ENCODE measurements at places on chromosomes 1 and 21.

DNA sequence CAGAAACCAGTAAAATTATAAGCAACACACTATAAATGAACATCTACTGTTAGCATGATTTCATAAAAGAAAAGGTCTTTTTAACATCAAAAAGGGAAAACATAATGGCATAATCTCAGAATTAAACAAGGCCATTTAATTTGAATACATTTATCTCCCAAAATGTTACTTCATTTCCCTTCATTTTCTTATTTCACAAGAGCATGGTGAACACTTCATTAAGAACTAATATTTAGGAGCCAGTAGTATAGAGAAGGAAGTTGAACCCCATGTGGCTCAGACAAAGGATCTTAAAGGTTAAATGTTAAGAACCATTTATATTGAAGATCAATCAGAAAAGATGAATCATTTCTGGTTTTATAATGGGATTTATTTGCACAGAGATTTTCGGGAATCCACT lies 981.7 kb downstream of the TTLL7 start:
- DNase-seq, result no peak

DNA sequence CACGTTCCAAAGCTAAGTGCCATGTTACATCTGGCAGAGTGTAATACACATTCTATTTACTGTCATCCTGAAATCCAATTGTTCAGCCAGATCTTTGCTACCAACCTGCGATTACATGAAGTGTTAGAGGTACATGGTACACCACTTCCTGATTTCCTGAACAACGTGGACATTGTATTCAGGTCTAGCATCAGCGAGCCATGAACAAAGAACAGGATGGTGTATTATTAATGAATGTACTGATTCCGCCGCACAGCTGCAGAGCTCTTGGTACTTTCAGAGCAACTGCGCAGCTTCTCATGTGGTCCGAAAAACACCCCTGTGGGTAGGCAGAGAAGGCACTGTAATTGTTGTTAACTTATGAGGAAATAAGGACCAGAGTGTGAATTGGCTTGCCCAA lies 511.4 kb downstream of the AJAP1 start:
- DNase-seq, result no peak

- no peak for DNase-seq
These were observed 22.6 kb upstream of the UAP1 start for GRCh38 chr1:162538815-162539431.

GRCh38 chr1:108190686-108191416 lies 9.3 kb downstream of the SLC25A24 start:
- DNase-seq, result no peak

GRCh38 chr1:224726441-224727182 lies 110.5 kb downstream of the CNIH3 start:
- DNase-seq, result no peak

DNA sequence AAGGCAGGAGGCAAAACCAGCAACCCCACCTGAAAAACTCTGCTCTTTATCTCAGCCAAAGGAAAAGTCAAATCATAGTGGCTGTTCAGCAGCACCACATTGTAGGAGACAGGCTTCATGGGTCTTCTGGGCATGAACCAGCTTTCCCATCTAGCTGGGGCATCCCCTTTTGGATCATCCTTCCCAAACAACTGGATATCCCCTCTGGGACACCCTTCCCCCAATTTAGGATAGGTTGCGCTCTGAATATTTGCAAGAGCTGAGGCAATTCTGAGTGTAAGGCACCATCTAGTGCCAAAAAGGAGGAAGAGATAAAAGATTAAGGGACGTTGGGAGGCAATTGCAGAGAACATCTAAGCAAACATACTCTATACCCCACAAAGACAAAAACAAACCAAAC lies 295.8 kb downstream of the MATN1 start:
- no peak for DNase-seq

DNA sequence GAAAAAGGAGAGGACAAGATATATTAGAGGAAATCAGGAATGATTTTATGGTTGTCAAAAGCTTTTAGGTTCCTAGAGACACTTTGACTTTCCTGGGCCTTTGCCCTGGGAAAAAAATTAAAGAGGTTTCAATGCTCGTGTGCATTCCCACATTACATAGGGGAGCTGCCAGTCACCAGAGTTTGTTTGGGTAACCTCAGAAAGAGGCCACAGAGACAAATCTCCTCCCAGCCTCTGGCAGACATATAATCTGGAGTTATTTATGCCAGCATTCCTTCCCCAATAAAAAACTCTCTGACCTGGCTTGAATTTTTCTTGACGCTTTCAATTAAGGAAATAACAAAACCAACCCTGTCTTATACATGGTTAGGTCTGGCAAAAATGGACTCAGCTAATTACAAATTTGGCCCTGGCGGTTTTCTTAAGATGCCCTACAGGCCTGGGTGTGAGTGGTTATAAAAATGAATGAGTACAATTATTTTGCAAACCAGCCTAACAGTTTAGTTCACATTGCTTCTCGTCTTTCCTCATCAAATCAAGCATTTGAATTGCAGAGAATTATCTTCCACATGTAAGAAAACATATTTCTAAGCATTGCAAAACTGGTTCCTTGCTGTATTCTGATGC lies 63.7 kb downstream of the WLS start:
- DNase-seq, result no peak

DNA sequence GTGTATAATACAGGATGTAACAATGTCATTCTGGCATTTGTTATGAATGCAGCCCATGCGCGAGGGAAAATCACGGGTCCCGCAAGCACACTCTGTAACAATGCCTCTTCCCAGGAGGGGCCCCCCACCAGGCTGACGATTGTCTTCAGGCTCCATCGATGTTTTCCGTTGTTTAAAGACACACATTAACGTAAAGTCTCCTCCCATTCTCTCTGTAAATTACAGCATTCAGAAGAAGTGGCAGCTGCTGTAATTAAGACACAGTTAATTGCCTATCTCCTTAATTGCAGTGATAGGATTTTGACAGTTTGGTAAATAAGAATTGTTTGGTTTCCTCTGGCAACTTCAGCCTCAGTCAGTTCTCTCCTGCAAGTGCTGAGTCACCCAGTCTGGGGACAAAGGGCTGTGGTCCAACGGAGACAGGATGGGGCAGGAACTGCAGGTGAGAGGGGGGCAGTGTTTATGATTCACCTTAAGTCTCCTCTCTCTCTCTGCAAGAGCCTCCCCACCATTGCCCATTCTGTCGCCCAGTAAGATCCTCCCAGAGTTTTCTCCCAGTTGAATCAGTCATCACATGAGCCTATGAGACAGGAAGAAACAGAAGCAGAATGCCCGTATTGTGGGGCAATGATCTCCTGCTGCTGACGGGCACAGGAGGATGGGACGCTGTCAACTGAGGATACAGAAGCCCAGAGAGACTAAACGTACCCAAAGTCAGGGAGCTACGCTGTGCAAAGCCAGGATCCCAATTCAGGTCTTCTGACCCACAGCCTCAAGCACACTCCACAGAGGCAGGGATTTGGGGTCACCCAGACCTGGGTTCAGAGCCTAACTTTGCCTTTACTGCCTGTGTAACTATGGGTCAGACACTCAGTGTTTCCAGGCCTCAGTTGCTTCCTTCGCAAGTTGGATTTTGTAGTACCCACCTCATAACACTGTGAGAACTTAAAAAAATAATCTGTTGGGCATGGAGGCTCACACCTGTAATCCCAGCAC lies 110.0 kb downstream of the ADSS2 start:
- DNase-seq, result no peak

DNA sequence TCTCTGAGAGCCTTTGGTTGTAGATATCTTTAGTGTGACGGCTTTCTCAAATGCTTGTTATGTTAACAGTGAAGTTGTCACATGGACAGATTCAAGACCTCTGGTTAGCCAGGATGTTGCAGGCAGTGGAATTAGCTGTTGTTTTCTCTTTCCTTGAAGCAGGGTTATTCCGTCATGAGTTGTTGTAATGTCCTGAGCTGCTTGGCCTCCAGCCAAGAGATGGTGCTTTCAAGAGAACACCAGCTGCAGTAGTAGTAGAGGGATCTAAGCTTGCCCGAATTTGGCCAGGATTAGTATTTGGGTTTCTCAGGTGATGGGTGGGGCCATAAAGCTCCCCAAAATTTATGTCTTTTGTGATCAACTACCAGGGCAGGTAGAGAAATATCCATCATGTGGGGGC lies 13.4 kb downstream of the KCNE1 start:
- DNase-seq, result no peak

DNA sequence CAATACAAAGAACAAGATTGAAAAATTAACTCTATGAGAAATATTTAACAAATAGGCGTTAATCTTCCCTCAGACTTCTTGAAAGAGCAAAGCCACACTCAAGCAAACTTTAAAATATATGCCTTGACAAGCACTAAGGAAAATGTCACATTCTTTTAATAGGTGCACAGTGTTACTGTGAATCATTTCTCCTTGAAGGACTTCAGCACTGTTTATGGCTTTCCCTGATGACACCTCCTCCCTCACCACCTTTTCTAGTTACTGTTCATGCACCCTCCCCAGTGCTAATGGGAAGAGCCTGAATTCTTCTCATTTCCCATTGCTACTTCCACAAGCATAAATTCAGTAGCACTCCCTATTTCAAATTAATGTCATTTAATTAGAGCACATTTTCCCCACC lies 299.5 kb upstream of the RRP15 start:
- DNase-seq, result no peak

DNA sequence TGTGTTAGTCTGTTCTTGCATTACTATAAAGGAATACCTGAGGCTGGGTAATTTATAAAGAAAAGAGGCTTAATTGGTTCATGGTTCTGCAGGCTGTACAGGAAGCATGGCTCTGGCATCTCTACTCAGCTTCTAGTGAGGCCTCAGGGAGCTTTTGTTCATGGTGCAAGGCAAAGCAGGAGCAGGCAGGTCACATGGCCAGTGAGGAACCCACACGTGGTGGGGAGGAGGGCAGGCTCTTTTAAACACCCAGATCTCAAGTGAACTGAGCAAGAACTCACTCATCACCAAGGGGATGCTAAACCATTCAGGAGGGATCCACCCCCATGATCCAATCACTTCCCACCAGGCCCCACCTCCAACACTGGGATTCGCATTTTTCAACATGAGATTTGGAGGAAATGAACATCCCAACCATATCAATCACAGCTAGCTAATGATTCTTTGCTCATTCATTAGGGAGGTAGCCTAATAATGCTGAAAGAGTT lies 51.4 kb upstream of the RAP1A start:
- DNase-seq, result no peak

DNA sequence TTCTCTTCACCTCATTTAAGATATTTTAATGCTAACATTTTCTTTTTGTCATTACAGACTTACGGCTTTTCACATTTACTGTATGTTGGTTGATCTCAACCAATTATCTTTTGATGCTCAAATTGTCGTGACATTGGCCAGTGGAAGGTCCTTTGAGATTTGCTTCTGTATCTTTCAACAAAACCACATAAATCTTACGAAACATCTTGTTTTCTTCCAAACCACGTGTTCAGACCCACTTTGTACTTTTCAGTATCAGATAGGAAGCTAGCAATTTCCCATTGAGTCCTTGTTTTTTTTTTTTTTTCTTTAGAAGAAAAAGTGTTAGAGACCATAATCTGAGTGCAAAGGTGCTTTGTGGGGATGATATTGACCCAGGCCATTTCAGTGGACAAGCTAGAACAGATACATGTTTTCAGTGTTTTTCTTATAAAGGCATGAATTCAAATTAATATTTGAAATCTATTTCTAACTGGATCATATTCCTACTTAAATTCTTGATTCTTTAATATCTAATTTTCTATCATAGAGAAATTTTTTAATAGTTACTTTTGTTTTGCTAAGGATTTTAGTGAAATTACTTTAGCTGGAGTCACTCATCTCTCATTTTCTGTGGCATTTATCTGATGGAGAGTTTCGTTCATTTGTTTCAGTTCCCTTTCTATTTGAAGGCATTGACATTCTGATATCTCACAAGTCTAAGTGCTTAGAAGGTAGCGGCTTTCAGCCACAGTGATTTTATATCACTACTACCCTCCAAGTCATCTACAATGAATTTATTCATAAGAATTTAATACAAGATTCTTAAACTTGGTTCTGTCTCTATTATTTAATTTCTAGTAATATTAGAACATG lies 26.7 kb downstream of the ATG4C start:
- DNase-seq, result no peak

DNA sequence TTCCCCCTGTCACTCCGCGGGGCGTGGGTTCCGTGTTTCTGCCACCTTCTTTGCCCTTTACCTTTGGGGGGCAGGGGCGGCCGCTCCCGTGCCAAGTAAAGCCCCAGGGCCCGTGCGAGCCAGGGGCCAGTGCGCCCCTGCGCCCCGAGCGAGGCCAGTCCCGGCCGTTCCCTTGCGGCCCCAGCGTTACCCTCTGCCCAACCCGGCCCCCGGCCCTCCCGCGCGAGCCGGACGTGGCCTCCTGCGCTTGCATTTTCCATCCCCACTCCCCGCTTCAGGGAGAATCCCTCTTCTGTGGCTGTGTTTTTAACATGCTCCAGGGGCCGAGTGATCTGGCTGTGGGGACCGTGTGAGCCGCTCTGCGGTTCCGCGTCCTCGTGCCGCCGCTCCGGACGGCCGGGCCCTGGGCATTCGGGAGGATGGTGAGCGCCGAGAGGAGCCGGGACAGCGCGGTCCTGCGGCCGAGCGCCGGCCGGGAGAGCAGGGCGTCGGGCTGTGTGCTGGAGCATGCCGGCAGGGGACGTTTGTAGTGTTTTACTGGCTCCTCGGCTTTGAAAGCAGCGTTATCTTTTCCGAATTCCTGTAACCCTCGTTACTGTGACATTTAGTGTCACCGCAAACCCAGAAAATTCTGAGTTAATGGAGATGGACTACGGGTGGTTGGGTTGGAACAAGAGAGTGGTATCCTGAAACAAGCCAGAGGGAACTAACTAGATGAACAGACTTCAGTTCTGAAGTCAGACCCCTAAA lies 1.0 kb downstream of the GALNT2 start:
- DNase-seq, result peak; percentile 5

- no peak for DNase-seq
These were observed 376.7 kb downstream of the VAV3 start for GRCh38 chr1:107588321-107588720.

- no peak for DNase-seq
These were observed 6.0 kb downstream of the GLIS1 start for GRCh38 chr1:53732912-53733317.

DNA sequence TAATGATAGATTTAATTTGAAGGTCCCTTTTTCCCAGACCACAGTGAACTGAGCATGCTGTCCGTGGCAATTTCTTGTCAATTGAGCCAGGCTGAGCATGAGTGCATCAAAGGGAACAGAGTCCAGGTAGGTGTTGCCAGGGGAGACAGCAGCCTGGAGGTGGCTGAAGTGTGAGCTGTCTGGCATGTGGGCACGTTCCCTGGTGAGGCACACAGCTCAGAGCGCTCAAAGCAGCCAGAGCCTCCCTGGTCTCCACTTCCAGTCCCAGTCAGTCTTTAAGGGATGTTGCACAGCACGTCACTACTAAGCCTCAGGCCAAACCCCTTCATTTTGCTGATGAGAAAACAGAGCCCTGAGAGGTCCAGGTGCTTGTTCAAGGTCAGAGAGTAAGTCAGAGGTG lies 251.4 kb downstream of the MATN1 start:
- no peak for DNase-seq
